ENCODE measurements at places on chromosomes 6 and 20.

DNA sequence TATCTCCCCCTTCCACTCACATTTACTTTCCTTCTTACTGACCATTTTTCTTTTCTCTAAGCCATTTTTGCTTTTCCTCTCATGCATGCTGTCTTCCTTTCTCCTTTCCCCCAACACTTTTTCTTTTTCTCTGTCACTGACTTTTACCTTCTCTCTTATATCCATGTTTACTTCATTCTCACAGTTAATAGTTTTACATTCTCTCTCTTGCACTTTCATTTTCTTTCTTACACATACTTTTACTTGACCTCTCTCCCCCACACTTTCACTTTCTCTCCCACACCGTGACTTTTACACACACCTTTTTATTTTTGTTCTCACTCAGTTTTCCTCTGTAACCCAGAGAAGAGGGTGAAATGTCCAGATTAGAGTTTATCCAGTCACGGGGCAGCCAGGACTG, 636.3 kb downstream of the PTPRT start:
- DNase-seq = no peak

DNA sequence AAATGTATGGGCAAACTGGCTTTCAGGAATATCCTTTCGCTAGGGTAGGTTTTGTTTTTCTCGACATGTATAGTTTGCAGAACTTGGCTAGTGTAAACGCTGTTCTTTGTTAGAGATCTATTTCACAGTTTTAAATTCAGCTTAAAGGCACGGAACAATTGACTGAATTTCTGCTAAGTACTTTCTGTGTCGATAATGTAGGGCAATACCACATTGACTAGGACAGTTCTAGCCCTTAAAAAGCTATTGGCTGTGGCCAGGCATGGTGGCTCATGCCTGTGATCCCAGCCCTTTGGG, 92.8 kb downstream of the CEP57L1 start:
- DNase-seq = no peak

- no peak for DNase-seq
Measured at GRCh38 chr6:133710826-133711225, 178.1 kb upstream of the TCF21 start.

DNA sequence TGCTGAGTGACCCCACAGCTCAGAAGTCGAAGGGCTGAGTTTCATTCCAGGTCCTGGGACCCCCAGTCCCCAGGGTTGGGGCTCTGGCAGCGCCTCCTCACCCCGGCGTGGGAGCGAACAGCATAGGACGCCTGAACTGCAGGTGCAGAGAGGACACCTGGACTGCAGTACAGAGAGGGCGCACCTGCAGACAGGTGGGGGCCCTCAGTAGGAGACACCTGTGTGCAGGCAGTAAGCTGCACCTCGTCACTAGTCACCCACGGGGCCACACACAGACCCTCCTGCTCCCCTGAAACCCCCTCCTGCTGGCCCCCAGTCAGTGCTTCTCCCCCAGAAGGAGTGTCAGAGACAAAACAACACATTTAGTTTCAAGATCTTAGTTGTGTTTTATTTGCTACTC, 8.6 kb upstream of the NKAIN4 start:
- no peak for DNase-seq

DNA sequence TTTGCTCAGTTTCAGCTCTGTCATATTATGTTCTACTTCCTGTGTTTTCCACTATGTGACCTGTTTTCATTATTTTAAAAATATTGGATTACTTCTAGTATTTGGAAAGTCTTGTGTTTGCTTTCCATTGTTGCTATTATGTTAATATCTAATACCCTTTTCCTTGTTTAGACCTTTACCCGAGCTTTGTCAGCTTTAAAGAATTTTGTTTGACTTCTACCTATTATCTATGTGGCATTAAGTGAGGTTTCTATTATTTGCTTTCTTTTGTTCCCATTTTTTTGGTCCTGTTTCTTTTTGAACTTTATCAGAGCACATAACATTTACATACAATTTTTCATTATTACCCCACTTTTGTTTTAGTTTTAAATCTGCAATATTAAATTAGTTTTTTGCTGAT, 202.7 kb downstream of the MANEA start:
- DNase-seq = no peak

GRCh38 chr6:109187399-109188114, 92.2 kb downstream of the CEP57L1 start:
- DNase-seq = no peak

DNA sequence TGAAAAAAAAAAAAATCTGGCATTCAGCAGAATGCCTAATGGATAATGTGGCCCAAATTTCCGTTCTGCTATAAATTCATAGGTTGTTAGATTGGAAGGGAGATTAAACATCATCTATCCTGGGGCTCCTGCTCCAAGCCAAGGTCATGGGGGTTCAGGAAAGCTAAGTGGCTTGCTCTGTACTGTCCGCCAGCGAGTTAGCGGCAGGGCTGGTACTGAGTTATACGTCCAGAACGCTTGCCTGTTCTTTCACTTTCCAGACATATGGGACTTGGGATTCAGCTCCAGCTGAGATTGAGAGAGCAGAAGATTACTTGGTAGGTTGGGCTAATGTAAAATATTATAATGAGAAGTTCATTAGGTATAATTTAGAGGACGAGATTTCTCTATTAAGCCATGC, 858 bp downstream of the RWDD1 start:
- no peak for DNase-seq

DNA sequence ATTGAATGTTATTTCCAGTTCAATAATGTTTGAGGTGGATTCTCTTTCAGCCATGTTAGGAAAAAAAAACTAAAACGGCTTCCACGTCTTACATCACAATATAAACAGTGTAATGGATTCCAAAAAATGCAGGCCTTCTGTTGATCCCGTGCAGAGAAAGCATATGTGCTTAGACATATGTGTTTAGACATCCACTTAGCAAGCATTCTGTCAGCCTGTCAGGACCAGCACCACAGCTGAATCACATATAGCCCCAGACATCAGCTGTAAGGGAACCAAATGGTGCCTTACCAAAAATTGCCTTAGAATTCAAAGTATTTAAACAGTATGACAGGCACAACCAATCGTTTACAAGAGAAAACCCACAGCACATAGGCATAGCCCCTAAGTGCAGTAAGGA, 304.9 kb downstream of the EYA4 start:
- no peak for DNase-seq

DNA sequence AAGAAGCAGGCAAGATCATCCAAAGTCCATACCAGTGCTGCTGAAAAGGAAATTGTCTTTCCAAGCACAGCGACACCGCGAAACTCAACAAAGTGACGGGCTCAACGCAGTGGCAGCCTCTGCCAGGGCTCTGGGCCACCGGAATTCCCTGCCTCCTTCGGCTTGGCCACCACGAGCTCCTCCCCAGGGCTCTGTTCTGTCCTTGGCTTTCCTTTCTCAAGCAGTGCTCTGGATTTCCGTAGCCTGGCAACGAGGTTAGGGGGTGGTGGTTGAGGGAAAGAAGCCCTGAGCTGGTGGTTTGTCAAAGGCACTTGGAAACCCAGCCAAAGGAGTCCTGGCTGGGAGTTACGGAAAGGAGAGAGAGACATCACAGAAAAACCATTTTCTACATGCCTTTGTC, 31.2 kb downstream of the PRR18 start:
- no peak for DNase-seq

GRCh38 chr20:22453244-22454080, 130.9 kb downstream of the FOXA2 start:
- no peak for DNase-seq

GRCh38 chr6:147625946-147626345, 117.5 kb downstream of the SAMD5 start:
- DNase-seq = no peak

Measured in esophagus squamous epithelium (tissue), 5 donors.